ENCODE measurements at places on chromosomes 2 and 18.

- peak; percentile 59 for DNase-seq
Measured at GRCh38 chr2:172339371-172340010, 87.9 kb upstream of the ITGA6 start.

- no peak for DNase-seq
Measured at GRCh38 chr2:86308984-86309695, 28.3 kb downstream of the REEP1 start.

DNA sequence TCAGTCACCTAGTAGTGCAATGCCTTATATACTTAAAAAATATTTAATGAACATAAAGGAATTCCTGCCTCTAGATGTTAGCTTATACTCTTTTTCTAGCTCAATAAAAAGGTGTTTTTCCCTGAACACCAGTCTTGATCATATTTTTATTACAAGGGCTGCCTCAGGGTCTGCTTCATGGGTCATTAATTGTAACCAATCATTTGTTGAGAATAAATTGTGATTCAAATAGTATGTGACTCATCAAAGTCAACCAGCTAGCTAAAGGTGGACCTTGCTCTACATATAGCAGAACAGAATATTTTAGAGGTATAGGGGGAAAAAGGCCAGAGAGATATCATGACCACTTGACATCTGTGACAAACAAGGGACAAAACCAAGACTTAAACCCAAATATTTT is 114.0 kb downstream of the PIK3C3 start:
- DNase-seq, result no peak

DNA sequence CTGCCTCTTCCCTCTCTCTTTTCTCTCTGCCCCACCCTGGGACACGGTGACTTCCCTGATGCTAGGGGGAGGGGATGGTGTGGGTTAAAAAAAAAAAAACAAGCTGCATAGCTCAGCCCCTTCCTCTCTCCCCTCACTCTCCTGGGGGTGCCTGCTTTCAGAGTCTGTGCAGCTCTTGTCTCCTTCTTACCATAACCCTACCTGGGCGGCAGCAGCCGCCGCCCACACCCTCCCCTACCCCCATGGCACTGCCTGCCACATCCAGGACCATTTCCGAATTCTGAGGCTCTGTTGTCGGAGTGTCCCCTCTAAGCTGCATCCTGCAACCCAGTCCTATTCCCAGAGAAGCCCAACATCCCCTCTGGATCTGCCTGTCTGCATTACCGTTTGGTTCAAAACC is 16.0 kb downstream of the TTC32 start:
- peak; percentile 40 for DNase-seq

DNA sequence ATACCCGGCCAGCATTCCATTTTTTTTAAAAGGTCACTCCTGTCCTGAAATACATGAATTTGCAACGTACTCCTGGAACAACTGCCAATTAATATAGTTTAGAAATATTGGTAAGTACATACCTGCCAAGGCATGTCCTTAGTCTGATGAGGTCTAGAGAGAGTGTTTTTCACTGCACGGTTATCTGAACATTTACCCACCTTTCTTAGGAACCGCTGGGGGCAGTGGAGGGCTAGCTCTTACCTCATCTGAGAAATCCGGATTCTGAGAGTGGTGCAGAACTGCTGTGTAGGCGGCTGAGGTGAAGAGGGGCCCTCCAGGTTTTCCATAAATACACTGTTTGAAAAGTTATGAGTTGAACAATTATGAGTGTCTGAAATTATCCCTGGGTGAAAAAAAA is 133.1 kb upstream of the CCDC195 start:
- DNase-seq, result no peak

DNA sequence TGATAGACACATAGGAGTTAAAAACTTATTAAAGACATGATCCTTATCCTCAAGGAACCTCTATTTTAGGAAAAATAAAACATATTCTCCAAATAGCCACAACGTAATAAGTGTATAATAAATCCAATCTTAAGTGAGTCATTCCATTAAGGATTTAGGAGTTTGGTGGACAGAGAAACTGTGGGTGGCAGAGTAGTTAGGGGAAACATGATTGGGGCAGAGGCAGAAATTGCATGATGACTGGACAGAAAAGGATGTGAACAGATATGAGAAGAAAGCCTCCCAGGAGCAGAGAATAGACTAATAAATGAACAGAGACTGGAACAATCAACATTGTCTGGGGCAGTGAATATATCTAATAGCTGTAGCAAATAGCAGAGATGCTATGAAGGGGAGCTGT is 48.1 kb upstream of the SIGLEC15 start:
- no peak for DNase-seq

DNA sequence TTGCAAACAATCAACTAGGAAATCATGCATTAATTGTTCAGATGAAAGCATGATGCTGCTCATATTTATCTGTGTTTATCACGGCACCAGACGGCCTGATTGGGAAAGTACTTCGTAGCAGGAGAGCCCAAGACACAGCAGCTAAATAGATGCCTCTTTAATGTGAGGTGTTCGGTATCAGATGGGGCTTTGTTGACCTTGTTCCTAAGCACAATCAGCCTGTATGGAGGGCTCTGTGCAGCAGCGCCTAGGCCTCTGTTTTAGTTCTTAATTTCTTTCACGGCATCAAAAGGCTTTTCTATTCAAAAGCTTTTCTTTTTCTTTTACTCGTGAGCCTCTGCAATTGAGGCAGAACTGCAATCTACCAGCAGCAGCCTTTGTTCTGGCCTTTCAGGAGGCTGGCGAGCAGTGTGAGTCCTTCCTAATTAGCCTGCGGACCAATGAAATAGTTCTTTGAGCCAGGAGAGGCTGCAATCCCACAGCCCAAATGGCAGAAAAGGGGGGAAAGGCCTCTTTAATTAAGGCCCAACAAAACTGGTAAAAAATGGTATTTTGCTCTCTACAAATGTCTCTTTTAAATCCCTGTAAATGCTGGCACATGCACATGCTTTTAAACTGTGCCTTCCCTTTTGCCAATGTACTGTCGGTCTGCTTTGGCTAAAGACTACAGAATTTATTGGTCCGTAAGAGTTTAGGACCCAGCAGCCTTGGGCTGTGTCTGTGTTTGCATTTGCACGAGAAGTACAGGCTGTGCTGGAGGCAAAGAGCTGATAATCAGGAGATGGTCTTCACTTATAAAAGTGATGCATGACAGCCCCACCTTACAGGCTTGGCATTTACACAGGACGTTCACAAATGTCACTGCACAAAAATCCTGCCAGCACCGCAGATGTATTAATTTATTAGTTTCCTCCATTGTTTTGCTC is 159.6 kb downstream of the RND3 start:
- no peak for DNase-seq

DNA sequence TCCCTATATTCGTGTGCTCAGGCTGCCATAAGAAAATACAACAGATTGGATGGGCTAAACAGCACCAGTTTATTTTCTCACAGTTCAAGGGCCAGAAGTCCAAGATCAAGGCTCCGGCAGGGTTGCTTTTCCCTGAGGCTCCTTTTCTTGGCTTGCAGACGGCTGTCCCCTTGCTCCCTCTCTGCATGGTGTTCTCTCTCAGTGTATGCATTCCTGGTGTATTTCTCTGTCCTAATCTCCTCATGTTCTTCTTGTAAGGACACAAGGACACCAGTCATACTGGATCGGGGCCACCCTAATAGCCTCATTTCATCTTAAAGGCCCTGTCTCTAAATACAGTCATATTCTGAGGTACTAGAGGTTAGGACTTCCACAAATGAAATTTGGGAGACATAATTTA is 62.6 kb upstream of the SLC16A14 start:
- DNase-seq, result no peak

DNA sequence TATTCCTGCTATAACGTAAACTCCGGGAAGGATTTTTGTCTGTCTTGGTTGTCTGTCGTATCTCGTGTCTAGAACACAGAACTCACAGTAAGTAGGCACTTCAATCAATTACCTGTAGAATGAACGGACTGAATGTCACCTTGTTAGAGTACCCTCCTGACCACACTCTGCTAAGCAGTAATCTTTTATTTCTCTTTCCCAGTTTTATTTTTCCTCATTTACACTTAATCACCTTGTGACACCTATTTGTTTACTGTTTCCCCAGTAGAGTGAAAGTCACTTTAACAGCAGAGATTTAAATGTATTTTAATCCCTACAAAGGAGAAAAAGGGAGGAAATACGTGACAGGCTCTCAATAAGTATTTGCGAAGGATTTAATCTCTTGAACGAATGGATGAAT is 514 bp upstream of the EPB41L5 start:
- no peak for DNase-seq

GRCh38 chr18:64929036-64929435 is 780.1 kb upstream of the LINC00305 start:
- no peak for DNase-seq

DNA sequence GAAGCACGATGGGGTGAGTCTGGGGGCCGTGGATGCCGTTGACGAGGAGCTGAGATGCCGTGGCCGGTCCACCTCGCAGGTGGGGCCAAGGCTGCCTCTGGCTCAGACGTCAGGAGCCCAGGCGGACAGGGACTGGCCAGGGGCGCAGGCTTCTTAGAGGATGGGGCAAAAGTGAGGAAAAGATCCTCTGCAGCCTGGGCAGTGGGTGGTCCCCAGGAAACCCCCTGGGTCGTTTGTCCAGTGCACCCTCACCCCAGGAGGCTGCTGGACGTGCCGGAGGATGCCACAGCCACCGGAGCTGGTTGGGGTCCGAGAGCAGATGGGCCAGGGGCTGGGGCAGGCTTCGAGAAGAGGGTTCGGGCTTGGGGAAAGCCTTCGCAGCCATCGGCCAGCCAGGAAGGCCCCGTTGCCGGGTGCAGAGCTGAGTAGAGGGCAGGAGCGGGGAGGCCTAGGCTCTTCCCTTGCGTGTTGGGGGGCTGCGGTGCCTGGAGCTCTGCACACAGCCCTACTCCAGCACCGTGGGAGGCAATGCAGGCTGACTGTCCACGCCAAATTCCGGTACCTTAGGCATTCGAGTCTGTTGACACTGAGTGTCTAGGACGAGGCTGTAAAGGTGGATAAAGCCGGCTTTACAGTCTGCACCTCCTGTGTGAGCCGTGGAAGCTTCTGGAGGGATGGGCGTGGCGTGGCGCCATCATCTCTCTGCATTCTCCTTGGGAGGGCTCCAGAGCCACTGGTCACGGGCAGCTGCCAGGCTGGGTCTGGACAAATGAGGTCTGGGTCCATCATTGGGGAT is 18.8 kb downstream of the GPC1 start:
- no peak for DNase-seq

GRCh38 chr2:72204786-72205503 is 57.3 kb upstream of the CYP26B1 start:
- no peak for DNase-seq

GRCh38 chr18:74073957-74074667 is 73.5 kb downstream of the FBXO15 start:
- no peak for DNase-seq

GRCh38 chr2:134282629-134283400 is 28.9 kb downstream of the MGAT5 start:
- peak; percentile 70 for DNase-seq

DNA sequence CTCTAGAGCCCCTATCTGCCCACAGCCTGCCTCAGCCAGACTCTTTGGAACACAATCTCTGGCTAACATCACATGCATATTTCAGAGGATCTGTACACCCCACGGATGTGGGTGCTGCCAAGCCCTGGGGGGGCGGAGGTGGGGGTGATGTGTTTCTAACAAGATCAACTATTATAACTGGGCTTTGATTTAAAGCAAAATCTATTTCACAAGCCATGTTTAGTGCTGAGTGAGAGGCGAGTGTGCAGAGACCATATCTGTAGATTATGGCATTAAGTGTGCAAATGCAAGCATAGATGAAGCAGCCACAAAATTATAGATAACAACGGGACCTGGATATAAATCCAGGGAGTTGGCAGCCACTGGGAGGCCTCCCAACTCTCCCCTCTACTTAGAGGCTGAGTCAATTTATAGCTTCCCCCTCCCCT is 135.8 kb upstream of the SMAD2 start:
- no peak for DNase-seq

DNA sequence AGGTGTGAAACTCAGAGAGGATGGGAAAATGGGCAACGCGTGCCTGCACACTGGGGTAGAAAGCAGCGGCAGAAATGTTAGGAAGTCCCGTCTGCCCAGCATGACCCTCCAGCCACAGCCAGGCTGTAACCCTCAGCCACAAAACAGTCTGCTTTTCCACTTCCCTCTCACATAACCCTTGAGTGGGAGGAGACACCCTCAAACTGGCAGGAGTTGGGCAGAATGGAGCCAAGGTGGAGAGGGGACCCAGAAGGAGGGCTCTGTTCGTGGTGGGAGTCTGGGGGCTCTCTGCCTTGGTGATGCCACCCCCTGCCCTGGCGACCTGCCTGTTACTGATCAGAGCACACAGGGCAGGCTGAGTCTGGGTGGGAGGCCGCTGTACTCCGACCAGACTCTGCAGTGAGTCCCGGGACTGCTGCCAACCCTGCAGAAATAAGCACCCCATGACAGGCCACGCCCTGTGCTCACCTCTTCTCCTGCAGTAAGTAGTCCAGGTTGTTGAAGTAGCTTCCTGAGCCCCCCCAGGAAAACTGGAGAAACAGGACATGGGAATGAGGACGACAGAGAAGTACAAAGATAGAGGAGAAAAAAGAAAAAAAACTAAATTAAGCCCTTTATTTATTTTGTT is 16.0 kb downstream of the FAM178B start:
- no peak for DNase-seq

DNA sequence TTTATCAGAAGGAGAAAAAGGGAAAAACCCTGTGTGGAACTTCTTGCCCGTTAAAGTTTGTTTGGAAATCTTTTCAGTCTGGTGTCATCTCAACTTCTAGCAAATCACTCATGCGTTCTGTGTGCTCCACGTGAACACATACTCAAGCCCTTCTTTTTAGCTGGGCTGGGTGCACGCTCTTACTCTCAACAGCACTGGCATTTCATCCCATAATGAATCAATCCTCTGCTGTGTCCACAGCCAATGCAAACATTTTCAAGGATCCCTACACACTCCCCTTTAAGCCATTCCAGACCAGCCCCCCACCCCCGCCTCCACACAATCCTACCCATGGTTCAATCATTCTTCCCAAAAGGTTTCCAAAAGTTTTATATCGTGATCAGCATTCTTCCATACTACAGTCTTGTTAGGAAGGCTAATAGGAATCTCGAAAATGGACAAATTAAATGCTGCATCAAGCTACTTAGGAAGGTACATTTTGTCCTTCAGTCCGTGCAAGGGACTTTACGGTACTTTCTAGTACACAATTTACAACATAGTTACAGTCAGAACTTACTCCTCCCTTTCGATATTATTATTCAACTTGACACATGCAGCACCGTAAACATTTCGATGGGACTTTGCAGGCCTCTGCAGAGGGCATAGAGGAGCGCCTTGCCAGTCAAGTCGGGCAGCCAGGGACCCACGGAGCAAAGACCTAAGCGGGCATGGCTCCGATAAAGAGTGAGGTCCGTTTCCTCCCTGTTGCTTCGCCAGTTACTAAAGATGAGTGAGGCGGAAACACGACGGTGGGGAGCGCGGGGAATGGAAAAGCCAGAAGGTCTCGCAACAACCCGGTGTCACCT is 1.4 kb downstream of the PTGR3 start:
- DNase-seq, result no peak

DNA sequence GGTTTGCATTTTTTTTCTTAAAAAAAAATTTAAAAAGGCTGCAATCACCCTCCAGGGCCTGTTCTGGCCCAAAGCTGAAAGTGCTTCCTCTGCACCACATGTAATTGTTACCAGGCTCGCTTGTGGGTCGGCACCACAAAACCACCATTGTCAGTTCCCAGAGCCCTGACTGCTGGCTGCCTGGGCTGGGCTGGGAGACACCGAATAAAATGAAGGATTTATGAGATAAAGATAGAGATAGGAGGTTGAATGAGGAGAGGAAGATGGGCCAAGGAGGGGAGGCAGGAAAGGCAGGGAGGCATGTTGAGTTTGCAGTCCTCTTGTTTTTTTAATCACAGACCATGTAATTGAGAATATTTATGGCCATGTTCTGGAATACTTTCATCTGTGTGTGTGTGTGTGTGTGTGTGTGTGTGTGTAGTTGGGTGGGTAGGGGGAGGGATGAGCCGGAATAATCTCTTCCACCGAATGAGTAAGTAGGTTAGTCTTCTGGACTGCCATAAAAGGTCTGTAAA is 14.7 kb downstream of the NRP2 start:
- no peak for DNase-seq
